Transverse colon (tissue), 4 donors: ENCODE measurements at places on chromosomes 5 and 9. TPM values are rescaled to one million over a fixed set of nuclear protein-coding genes. Genes with fewer than 3 reads are reported as not detected.

- no peak for DNase-seq
- H3K4me1 ChIP-seq: peaks cover 9% of the 10 kb centered on the region
- H3K36me3 ChIP-seq: no peaks in the 10 kb centered on the region
These were observed 50.2 kb downstream of the OTULIN start for GRCh38 chr5:14714706-14715105.

Gene IL7R
- total RNA-seq: 9.1 TPM

GRCh38 chr9:133784731-133785561 is 46.8 kb upstream of the SARDH start:
- no peak overlapping the region for H3K4me3 ChIP-seq
- no peaks in the 10 kb centered on the region for H3K36me3 ChIP-seq
- DNase-seq: no peak
- no peaks in the 10 kb centered on the region for H3K27me3 ChIP-seq
- H3K4me1 ChIP-seq: peaks cover 26% of the 10 kb centered on the region

- no peak for DNase-seq
- no peaks in the 10 kb centered on the region for H3K27me3 ChIP-seq
- H3K4me1 ChIP-seq: peaks cover 30% of the 10 kb centered on the region
- H3K36me3 ChIP-seq: no peaks in the 10 kb centered on the region
These were observed 104.8 kb upstream of the ERCC6L2 start for GRCh38 chr9:95770653-95771131.

DNA sequence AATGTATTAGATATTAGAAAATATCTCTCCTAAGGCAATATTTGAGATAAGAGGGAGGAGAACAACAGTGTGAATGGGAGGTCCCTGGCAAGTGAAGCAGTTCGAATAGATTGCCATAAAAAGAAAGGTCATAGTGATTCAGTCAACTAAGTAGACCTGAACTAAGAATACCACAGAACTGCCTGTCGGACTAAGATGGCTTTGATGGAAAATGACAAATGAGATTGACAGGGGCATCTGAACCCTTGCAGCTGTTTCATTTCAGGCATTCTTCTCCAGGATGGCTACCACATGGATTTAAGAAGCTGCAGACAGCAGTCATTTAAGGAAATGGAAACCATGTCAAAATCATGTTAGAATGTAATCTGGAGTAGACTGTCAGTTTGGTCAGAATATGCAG is 308.4 kb upstream of the MEF2C start:
- H3K36me3 ChIP-seq: no peaks in the 10 kb centered on the region
- no peak overlapping the region for H3K4me3 ChIP-seq
- H3K27ac ChIP-seq: no peak overlapping the region
- DNase-seq: no peak

DNA sequence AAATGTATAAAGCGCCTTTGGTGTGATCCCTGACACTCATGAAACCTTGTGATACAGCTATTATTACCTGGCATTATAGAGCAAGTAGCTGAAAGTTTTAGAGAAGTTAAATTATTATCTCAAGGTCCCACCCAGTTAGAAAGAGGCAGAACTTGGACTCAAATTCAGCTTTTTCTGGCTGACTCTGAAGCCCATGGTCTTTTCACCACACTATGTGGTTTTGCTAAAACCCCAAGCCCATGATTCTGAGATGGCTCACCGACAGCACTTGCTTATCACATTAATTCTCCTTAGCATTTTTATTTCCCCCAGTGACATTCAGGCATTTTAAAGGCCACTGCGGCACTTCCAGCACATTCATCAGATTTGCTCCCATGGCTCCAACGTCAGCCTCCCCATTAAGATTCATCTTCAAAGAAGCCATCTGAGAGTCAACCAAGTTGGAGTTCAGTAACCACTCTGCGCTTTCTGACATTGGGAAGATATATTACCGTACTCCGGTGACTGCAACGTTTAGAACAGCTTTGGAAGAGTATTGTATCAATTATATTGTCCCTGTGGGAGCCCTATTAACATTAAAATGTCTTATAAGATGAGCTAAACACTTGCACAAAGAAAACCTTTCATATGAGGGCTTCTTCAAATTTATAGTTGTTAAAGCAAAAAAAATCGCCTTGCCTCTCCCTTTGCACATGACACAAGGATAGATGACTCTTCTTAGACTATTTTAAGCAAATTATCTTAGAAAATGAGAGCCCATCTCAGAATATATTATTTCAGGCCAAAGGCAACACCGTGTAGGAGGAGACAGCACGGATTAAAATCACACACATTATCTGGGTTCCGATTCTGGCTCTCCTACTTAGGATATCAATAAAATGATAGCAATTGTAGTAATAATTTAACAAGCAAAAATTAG is 638.1 kb downstream of the ACTL7B start:
- peaks cover 6% of the 10 kb centered on the region for H3K4me1 ChIP-seq
- DNase-seq: no peak
- no peak overlapping the region for H3K27ac ChIP-seq
- H3K4me3 ChIP-seq: no peak overlapping the region
- no peaks in the 10 kb centered on the region for H3K27me3 ChIP-seq
- no peaks in the 10 kb centered on the region for H3K36me3 ChIP-seq

GRCh38 chr9:76353280-76353679 is 40.9 kb downstream of the RFK start:
- H3K4me1 ChIP-seq: no peaks in the 10 kb centered on the region
- H3K27ac ChIP-seq: no peak overlapping the region
- no peaks in the 10 kb centered on the region for H3K36me3 ChIP-seq

Gene PCDHGB7
- 10.1 TPM for total RNA-seq

DNA sequence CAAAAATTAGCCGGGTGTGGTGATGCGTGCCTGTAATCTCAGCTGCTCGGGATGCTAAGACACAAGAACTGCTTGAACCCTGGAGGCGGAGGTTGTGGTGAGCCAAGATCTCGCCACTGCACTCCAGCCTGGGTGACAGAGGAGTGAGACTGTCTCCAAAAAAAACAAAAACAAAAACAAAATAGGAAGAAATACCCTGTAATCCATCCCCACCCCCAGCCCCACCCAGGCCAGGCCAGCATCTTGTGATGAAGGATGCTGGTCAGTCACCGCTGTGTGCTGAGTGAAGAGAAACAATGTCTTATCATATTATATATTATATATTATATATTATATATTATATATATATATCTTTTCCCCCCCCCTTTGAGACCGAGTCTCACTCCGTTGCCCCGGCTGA is 15.4 kb upstream of the CCIN start:
- H3K4me3 ChIP-seq: no peak overlapping the region
- H3K4me1 ChIP-seq: peaks cover 50% of the 10 kb centered on the region
- no peaks in the 10 kb centered on the region for H3K27me3 ChIP-seq
- peaks cover 10% of the 10 kb centered on the region for H3K36me3 ChIP-seq
- peak overlapping the region; percentile 86 for H3K27ac ChIP-seq
- no peak for DNase-seq

DNA sequence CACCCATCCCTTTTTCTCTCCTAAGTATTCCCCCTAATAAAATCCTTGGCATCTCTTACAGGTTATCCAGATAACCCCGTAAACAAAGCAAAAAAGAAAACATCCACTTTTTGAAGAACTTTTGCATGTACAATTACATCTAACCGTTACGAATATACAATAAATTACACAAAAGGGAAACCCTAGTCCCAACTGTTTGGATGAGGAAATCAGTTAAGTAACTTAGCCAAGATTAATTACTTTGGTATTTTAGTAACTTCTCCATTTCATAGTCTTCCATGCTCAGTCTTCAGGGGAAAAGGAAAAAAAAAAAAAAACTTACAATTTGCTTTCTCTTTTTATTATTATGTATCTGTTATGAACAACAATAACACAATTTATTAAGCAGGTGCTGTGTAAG is 212.9 kb downstream of the ACTL7B start:
- no peaks in the 10 kb centered on the region for H3K4me1 ChIP-seq
- no peak for DNase-seq
- no peak overlapping the region for H3K27ac ChIP-seq
- H3K36me3 ChIP-seq: no peaks in the 10 kb centered on the region
- no peak overlapping the region for H3K4me3 ChIP-seq
- H3K27me3 ChIP-seq: no peaks in the 10 kb centered on the region

DNA sequence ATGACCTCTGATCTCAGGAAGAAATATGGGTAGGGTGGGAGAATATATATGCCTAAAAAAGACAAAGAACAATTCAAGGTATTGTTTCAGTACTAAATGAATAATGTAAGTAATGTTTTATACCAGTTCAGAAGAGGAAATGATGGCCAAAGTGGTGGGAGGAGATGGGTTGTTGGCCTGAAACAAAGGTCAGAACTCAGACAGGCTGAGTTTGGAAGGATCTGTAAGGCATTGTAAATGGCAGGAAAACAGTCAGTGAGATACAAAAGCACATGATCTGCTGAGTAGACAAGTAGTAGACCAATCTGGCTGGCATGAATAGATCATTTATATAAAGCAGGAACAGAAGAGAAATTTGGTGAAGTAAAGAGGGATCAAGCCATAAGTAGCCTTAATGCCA is 175.8 kb upstream of the PLCXD3 start:
- H3K4me1 ChIP-seq: no peaks in the 10 kb centered on the region
- H3K27ac ChIP-seq: no peak overlapping the region
- no peaks in the 10 kb centered on the region for H3K36me3 ChIP-seq

DNA sequence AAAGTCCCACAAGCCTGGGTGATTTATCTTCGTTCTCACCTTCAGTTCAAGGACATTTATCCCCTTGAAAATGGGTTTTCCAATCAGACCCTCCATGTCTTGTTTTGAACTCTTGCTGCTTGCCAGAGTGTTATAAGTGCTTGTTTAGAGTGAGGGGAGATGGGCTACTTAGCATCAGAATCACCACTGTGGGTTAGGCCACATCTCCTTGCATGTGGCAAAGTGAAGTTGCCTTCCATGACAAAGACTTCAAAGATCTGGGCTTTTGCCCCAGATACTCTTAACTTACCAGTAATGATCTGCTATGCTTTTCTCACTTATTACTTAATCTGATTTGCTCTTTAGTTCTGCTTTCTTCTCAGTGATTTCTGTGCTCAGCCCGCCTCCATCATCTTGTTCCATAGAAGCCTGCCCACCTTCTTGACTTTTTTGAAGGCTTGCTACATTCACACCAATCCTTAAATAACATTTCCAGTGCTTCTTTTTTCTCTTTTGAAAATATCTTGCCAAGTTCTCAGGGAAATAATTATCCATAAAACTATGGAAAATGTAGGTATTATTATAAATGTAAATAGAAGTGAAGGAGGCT is 39.0 kb downstream of the GPR21 start:
- no peak overlapping the region for H3K4me3 ChIP-seq
- H3K27me3 ChIP-seq: no peaks in the 10 kb centered on the region
- DNase-seq: no peak
- no peak overlapping the region for H3K27ac ChIP-seq
- peaks cover 31% of the 10 kb centered on the region for H3K36me3 ChIP-seq

Gene PCAT7
- 1.9 TPM for total RNA-seq

Gene ACTBL2
- total RNA-seq: not detected

- H3K27ac ChIP-seq: no peak overlapping the region
- no peaks in the 10 kb centered on the region for H3K27me3 ChIP-seq
- H3K4me1 ChIP-seq: no peaks in the 10 kb centered on the region
- DNase-seq: no peak
These were observed 212.1 kb downstream of the IZUMO3 start for GRCh38 chr9:24333629-24334028.

DNA sequence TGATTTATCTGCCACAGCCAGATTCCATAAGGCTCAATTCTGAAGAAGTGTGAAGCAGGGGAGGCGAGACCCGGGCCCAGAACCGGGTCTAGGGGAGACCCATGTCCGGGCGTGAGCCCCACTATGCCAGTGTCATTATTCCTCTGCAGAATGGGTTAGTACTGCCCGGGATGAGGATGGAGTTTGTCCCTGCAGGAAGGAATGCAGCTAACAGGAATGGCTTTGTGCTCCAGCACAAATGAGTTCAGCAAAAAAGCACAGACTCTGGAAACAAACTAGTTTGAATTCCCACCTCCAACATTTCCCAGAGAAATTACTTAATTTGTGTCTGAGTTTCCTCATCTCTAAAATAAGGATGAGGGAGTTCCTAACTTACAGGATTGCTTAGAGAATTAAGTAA is 202.9 kb downstream of the SYK start:
- no peak overlapping the region for H3K4me3 ChIP-seq
- DNase-seq: no peak
- H3K36me3 ChIP-seq: no peaks in the 10 kb centered on the region
- no peaks in the 10 kb centered on the region for H3K27me3 ChIP-seq
- H3K4me1 ChIP-seq: no peaks in the 10 kb centered on the region

Gene DRD1
- total RNA-seq: not detected

DNA sequence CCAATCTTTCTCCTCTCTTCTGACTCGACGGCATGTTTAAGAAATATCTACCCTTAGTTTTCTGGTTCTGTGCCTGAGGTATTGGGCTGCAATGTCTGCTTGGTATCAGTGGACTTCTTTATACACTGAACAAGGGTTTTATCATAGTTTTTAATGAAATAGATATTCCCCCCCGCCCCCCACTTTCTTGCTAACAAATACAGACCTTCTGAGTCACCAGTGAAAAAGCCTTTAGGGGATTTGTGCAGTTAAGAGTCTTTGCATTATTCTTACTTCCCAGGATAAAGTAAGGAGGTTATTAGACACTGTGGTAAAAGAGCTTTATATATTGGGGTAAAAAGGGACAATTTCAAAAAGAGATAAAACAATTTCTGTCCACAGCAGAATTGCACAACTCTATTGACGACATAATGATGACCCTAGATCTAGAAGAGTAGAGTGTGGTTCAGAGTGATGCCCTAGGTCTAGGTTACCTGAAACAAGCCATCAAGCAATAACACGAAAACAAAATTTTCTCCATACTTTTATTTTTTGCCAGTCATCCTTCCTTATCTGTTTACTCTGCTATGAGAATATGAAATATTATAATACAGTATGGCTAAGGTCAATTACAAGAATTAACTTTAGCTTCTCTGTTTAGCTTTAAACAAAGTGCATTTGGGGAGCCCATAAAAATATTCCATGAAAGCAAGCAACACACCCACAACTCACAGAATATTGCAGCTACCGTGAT is 110.7 kb downstream of the PLK2 start:
- no peaks in the 10 kb centered on the region for H3K4me1 ChIP-seq
- DNase-seq: no peak
- H3K36me3 ChIP-seq: no peaks in the 10 kb centered on the region

Gene CTXN3
- not detected for total RNA-seq

GRCh38 chr5:132270335-132270665 is 12.8 kb downstream of the PDLIM4 start:
- no peak overlapping the region for H3K4me3 ChIP-seq
- no peak for DNase-seq
- H3K27ac ChIP-seq: peak overlapping the region; percentile 34
- no peaks in the 10 kb centered on the region for H3K27me3 ChIP-seq

DNA sequence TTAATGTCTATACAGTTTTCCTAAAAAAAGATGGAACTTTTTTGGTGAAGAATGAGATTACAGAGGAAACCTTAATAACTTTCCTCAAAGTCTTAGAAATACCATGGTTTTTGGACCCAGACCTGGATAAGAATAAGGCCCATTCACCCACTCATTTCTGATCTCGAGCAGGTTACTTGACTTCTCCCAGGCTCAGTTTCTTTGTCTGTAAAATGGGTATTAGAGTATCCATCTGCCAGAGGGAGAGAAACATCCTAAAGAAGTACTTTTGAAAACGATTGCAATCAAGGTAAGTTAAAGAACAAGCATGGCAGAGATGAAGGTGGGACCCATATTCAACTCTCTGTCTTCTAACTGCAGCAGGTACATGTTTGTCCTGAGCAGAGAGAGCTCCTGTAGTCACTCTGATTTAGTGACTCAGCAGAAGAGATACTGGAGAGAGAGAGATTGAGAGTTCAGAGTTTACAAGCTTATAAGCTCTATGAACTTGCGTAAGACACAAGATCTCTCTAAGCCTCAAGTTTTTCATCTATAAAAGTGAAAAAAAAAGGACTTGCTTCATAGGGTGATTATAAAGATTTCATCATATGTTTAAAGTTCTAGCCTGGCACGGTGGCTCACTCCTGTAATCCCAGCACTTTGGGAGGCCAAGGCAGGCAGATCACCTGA is 379.4 kb upstream of the SGCD start:
- no peaks in the 10 kb centered on the region for H3K4me1 ChIP-seq
- no peaks in the 10 kb centered on the region for H3K36me3 ChIP-seq
- DNase-seq: no peak
- no peak overlapping the region for H3K4me3 ChIP-seq
- H3K27me3 ChIP-seq: no peaks in the 10 kb centered on the region
- H3K27ac ChIP-seq: no peak overlapping the region
